Left renal cortex interstitium (tissue), 4 donors: ENCODE measurements at places on chromosomes 2 and 18. TPM values are rescaled to one million over a fixed set of nuclear protein-coding genes. Genes with fewer than 3 reads are reported as not detected.

The CEP68 gene
- polyA plus RNA-seq, result 29.4 TPM

The RGPD3 gene
- 0.27 TPM for polyA plus RNA-seq

The POTEJ gene
- 0.08 TPM for polyA plus RNA-seq

The TMEM198 gene
- 2.7 TPM for polyA plus RNA-seq

The NEUROD1 gene
- polyA plus RNA-seq, result not detected

DNA sequence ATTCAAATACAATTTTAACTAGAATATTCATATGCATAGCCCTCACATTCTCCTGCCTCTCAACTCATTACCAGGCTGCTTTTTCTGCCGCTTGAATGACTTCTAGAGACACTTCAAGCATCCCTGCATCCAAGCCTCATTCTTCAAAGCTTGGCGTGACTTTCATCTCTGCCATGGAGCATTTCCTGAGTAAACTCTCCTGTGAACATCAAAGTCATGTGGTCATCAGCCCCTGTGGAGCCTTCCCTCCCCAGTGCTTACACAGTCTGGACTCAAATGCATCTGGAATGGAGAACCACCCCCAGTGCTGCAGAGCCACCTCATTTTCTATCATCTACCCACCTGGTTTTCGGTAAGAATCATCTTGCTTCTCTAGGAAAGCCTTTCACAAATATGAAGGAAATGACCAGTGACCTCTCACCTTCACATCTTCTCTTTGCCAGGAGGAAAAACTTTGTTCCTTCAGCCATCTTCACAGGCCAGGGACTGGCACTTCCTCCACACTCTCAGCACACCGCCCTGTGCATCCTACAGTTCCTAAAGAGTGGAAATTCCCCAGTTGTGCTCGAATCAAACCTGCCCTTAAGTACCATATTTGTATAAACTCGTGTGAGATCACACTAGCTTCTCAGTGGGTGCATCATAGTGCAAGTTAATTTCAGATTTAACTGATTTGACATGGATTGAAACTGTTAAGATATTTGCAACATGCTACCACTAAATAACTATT lies 116.4 kb downstream of the COL6A3 start:
- no peak for DNase-seq

- no peak for DNase-seq
Measured at GRCh38 chr18:33210575-33211189, 229.8 kb downstream of the CCDC178 start.
